ENCODE measurements at places on chromosomes 16 and 17.

DNA sequence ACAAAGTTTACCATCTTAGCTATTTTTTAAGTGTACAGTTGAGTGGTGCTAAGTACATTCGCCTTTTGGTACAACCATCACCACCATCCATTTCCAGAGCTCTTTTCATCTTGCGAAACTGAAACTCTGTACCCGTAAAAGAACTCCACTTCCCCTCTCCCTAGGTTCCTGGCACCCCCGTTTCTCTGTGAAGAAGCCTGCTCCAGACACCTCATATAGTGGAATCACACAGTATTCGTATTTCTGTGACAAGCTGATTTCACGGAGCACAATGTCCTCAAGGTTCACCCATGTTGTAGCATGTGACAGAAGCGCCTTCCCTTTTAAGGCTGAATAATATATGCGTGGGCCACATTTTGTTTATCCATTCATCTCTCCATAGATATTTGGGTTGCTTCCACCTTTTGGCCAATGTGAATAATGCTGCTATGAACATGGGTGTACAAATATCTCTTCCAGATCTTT, 54.2 kb upstream of the MAP3K14 start:
- DNase-seq = no peak

DNA sequence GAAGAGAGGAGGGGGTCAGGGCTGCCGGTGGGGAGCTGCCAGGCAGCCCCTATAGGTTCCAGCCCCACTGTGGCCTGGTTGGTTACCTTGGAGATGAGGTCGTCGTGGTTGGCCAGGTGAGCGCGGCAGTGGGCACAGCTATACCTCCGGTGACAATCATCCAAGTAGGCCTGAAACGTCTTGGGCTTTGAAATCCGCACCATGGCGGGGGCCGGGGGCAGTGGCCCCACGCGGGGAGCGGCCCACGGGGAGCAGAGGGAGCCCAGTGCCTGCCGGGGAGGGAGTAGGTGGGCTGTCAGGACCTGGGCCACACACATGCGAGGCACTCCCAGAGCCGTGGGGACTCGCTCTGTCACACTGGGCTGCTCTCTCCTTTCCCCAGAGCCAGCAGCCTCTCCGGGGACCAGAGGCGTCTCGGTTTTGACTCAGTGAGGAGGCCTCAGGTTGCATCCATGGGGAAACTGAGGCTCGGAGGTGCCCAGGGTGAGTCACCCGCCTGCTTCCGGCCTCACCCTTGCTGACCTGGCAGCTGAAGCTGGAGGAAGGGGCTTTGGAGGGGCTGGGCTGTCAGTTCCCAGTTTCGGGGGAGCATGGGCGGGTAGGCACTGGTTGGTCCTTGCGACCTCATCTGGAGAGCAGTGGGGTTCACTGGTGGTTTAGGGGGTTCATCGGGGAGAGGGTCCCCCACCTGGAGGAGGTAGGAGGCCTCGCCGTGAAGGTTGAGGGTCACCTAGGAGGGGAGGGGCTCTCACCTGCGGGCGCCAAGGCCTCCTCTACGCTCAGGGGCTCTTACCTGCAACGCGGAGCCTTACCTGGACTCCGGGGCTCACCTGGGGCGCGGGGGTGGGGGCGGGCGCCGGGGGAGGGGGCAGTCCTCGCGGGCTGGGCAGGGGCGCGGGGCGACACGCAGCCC, 591 bp downstream of the YPEL3 start:
- no peak for DNase-seq

- DNase-seq = no peak
Observed at GRCh38 chr16:57297856-57298255, 13.4 kb upstream of the PLLP start.

DNA sequence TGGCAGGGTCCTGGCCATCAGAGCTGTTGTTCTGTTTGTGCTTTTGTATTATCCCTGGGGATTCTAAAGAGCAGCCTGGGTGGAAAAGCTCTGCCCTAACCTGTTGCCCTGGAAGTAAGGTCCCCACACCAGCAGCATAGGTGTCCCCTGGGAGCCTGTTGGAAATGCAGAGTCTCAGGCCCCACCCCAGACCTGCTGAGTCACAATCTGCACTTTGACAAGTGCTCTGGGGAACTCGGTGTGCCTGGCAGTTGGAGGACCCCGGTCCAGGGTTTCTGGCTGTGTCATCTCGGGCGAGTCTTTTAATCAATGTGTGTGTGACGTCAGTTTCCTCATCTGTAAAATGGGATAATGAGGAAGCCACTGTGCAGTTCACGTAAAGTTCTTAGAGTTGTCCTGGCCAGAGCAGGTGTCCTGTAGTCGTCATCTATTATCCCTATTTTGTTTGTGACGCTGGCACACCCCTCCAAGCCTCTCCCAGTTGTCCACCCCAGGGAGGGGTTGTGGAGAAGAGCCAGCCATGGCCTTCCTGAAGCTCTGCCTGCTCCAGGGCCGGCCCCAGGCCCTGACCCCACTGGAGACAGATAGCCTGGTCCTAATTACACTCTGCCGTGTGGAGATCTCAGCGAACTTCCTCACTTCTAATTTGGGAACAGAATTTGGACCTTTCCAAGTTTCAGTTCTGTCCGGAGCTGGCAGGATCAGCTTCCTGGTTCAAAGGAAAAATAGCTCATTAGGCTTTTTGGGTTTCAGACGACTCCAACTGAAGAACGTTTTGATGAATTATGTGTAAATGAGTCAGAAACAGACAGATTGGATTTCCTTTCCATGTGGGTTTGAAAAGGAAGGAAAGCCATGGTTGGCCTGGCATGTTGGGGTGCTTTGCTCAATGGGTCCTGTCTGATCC, 295.7 kb upstream of the FOXF1 start:
- no peak for DNase-seq

DNA sequence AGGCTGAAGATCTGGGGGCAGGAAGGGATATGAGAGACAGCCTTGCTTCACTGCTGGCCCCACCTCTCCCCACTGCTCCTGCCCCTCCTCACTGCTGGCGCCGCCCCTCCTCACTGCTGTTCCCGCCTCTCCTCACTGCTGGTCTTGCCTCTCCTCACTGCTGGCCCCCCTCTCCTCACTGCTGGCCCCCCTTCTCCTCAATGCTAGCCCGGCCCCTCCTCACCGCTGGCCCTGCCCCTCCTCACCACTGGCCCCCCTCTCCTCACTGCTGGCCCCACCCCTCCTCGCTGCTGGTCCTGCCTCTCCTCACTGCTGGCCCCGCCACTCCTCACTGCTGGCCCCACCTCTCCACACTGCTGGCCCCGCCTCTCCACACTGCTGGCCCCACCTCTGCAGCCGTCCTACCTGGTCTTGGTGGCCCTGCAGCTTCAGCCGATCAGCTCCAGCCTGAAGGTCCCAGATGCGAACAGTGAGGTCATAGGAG, 9.5 kb upstream of the PAM16 start:
- DNase-seq = no peak

DNA sequence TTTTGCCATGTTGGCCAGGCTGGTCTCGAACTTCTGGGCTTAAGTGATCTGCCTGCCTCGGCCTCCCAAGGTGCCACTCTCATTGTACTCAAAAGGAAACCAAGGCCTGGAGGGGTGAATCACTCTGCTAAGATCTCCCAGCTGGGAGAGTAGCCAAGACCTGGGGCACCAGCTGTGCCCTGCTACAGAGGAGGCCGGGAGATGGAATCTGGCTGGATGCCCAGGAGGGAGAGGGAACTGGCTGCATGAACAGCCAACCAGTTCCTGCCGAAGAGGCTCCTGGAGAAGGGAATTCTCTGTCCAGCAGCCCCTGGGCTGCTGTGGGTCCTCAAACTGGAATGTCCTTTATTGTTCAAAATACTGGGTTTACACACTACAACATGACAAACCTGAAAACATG, 238.7 kb upstream of the CIBAR2 start:
- peak; percentile 83 for DNase-seq

GRCh38 chr17:43658900-43659299, 2.8 kb downstream of the MEOX1 start:
- no peak for DNase-seq

GRCh38 chr16:68351991-68352431, 41.2 kb downstream of the PRMT7 start:
- DNase-seq = no peak

DNA sequence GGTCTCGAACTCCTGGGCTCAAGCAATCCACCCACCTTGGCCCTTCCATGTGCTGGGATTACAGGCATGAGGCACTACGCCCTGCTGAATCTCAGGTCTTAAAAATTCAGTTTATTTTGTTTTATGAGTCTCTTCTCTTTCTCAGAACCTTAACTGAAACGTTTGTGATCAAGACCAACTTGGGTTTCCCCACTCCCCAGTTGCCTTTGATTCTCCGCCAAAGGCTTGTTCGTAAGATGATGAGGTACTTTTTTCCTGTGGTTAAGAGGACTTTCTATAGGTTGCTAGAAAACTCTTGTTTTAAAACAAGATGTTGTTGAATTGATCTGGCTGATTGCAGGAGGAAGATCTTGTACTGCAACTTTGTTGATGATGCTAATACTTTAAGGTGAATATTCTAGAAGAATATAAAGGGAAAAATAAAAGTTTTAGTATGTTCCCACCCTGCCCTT, 11.7 kb downstream of the ABCC1 start:
- no peak for DNase-seq

DNA sequence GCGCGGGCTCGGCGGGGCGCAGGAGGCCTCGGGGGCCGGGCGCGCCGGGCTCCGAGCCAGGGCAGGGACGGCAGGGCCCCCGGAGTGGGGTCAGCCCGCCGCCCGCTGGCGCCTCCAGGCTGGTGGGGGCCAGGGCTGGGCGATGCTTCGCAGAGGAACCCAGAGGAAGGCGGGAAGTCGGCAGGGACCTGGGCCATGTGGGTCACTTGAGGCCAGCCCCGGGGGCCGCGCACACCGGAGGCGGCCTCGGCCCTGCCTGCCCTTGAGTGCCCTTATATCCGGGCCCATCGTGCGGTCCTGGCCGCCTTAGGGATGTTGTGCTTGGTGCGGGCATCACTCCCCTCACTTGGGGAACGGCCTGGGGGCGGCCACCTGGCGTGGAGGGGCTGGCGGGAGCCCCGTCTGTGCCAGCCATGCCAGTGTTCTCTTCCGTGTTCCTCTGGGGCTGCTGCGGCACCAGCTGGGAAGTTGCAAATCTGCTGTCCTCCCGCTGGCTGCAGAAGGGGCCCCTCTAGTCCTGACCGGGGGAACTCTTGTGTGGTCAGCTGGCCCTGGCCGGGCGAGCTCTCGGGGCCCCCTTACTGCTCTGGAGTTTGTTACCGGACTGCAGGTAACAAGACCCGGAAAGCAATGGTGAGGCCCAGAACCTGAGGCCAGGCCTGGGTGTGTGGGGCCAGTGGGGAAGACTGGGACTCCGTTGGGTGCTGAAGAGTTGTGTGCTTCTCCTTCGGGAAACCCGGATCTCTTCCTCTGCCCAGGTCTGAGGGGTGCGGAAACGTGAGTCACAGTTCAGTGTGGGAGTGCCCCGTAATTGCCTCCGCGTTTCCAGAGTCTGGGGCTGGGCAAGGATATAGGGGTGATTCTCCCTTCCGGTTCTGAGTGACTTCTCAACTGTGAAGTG, 849 bp downstream of the CAPN15 start:
- DNase-seq = peak; percentile 37

DNA sequence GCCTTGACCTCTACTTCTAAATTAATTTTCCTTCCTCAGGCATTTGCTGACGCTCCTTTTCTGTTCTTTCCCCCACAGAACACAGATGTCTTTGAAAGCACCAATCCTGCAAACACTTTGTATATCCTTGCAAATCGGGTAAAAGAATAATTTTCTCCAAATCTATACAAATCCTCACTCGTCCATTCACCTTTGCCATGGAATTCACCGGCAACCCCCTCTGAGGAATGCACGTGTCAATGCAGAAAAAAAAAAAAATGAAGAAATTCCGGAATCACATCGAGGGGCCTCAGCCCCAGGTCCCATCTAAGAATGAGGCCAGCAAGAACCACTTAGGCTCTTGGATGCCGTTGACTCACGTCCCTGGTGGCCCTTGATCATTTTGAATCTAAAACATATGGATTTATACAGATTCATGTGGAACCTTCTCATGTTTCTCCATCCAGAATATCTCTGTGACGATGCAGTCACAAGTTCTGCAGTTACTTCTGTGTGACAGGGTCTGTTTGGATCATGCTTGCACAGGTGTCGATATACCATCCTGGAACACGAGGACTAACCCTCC, 136.9 kb downstream of the RBFOX3 start:
- DNase-seq = no peak

DNA sequence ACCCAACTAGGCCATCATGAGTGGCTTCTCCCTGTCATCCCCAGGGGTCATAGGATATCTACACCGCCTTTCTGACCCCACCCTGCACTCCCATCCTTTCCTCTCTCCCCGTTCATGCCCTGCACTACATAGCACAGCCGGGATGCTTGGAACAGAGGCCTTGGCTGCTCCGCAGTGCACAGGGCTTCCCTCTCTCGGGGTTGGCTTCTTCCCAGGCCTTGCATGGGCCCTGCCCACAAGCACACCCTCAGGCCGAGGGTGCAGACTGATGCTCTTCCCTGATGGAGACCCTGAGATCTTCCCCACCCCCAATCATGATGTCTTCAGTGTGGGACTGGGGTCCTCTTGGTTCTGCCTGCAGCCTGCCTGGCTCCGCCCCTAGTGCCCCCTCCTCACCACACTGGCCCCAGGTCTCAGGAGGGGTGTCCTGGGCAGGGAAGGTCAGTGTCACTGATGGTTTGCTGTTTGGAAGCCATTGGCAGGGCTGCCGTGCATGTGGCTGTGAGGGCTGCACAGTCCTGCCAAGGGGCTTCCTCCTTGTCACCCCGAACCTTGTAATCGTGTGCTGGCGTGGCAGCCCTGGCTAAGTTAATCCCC, 14.3 kb upstream of the NAGLU start:
- DNase-seq = no peak

GRCh38 chr17:40532520-40533253, 31.3 kb upstream of the TNS4 start:
- no peak for DNase-seq

DNA sequence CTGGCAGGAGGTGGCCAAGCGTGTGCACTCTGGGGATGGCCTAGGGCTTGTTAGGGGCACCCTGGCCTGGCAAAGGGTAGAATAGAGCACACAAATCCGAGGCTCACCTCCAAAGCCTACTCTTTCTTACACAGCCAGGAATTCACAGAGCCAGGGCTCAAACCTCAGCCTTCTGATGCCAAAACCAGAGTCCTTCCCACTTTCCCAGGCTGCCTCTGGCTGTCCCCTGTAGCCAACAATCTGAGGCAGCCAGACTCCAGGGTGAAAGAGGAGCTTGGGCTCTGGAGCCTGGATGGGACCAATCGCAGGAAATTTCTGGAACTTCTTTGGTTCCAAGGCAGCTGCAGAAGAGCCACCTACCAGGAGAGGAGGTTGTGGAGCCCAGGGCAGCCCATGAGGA, 127.9 kb downstream of the COPRS start:
- no peak for DNase-seq

- no peak for DNase-seq
Observed at GRCh38 chr17:78146881-78147280, 696 bp downstream of the C17orf99 start.

Measured in GM04503 (cell line).